ENCODE measurements at places on chromosomes 4 and X. TPM values are rescaled to one million over a fixed set of nuclear protein-coding genes. Genes with fewer than 3 reads are reported as not detected.

- peak; percentile 18 for DNase-seq
These were observed 2.0 kb upstream of the STAG2 start for GRCh38 chrX:123959281-123960063.

DNA sequence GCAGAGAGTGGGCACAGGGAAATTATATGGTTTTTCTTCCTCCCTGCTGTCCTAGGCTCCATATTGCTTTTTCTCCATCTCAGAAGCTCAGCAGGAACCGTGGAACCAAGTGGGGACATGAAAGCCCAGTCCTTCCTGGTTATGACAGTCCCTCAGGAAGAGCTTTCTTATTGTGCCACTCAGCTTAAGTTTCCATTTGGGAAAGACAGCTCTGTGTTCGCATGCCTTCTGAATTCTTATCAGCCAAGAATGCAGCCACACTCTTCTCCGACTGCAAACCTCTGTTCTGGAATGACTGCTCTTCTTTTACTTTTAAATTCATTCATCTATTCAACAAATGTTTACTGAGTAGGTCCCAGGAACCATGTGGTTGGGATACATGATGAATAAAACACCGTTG is 58.0 kb upstream of the PPARGC1A start:
- no peak for DNase-seq

DNA sequence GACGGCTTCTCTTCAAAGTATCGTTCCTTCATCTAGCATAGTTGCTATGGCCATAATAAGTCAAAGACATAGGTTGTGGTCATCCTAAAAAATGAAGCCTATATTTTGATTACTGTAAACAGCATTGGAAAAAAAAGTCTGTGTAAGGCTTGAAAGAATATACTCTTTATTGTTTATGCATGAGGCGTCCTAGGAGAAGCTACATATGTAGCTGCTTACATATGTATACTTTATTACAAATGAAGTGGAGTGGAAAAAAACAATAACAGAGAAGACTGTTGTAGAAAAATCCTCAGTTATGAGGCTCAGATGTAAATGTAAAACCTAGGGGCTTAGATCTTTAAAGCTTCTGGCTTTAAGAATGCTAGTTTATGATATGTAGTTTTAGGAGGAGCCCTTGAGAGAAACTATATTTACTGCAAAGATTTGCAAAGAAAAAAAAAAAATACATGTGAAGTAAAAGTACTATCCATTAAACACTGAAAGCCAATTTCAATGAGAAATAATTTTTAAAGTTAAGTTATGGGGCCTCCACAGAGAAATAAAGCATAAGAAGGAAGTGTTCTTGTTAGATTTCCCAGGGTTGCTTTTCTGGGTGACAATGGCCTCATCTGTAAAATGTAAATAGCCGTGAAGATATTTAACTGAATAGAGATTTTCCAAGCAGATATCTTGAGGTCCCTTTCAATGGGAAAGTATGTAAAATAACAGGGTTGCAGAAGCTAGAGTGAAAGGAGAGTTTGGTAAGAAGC is 598.2 kb downstream of the TRIML1 start:
- DNase-seq = no peak

DNA sequence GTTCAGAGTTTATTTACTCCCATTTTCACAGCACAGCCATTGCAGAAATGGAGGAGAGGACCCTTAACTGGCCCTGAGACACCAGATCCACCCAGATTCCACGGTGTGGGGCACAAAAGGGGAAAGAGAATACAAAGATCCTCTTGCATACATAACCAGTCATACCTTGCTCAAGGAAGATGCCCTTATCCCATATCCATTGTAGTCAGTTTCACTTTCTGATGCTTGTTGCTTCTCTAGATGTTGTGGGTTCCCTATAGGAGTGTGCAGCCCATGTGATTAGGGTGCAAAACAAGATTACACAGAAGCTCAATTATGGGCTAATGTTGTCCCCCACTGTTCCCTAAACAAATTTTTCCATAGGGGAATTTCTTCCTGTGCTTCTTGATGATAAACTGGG is 1309.0 kb upstream of the PABPC4L start:
- no peak for DNase-seq

DNA sequence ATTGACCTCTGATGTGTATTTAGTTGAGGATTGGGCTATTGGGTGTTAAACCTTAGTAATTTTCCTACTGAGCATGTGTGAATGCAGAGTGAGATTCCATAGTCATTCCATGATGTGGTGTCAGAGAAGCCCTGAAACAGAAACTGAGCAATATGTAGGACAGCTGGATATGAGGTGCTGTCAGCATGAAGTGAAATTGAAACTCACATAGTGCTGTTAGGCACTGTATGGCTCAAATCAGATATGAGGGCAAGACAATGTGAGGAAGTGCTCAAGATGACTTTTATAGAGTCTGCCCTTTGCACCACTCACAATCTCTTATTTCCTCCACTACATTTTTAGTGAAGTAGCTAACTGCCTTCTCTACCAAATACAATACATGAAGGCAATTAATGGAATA is 188.3 kb downstream of the SH3BGRL start:
- no peak for DNase-seq

DNA sequence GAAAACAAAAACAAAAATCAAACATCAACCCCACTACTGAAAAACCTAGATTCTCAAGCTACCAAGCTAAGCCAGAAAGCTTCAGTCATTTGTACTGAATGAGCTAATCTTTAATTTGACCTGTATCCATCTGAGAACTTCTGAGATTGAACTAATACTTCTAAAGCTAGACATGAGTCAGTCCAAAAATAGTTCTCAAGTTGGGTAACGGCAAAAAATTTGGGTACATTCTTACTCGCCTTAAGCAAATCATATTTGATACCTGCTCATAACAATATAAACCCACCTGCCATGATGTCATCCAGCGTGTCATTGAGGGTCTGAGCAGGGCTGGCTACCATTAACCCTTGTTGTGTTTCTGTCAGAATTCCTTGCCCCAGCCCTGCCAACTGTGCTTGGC is 69.7 kb upstream of the COX18 start:
- DNase-seq = no peak

RASSF6 gene
- total RNA-seq = 0.19 TPM

IL21 gene
- 1.0 TPM for total RNA-seq

TEX13A gene
- total RNA-seq = not detected

Data from activated CD4-positive, alpha-beta T cell treated with anti-CD3 and anti-CD28 coated beads, Interleukin-2, amount 10 ng/mL, durations not matched to agents 7 days and 5 days (primary cell).